Fibroblast of skin of back (primary cell): ENCODE measurements at places on chromosomes 4 and X.

DNA sequence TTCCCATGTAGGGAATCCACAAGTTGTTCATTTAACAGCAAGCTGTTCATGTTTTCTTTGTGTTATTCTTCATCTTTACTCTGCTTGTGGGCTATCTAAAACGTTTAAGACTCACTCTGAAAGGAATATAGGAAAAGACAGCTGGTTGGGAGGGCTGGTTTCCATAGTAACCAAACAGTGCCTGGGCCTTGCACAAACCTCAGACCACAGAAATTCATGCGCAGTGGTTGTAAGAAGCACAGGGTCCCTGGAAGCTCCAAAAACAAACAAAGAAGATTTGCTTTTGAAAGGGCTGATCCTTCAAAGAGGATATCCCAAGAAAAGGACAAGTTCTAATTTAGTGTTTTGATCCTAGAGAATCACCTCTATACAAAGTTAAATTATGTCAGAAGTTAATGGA is 7.8 kb downstream of the SERTM2 start:
- peak; percentile 74 for DNase-seq

DNA sequence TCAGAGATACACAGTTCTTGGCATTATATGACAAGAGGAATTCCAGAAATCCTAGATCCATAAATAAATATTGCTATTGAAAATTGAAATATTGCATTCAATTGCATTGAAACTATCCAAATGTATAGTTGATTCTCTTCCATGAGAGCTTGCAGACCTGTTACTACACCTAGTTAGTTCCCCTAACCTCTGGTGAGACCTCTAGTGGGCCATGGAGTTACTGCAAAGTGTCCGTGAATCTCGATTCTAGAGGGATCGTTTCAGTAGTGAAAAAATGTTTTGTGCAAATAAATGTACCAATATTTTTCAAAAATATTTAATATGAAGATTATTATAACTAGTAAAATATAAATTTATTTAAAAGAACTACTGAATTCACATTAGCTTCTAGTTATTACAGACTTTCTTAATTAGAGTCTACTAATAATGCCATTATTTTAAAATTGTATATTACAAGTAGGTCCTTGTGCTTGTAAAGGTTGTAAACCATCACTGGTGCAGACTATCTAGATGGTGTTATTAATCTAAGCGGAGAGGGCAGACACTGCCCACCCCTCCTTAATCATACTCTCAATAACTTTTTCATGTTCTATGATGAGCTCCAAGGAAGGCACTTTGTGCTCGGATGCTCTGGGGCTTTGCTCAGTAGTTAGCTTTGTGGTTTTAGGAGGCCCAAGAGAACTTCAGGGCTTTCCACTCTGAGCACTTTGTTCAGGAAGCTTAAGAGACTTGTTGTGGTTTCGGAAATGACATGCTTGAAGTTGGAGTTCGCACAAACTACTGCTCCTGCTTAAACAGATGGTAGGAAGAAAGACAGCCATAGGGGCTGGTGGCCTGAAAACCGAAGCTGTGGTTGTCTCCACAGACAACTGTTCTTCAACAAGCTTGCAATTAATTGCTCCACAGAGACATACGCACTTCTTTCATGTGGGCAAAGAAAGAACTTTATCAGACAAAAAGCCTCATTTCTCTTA is 42.8 kb downstream of the IL21 start:
- peak; percentile 44 for DNase-seq

DNA sequence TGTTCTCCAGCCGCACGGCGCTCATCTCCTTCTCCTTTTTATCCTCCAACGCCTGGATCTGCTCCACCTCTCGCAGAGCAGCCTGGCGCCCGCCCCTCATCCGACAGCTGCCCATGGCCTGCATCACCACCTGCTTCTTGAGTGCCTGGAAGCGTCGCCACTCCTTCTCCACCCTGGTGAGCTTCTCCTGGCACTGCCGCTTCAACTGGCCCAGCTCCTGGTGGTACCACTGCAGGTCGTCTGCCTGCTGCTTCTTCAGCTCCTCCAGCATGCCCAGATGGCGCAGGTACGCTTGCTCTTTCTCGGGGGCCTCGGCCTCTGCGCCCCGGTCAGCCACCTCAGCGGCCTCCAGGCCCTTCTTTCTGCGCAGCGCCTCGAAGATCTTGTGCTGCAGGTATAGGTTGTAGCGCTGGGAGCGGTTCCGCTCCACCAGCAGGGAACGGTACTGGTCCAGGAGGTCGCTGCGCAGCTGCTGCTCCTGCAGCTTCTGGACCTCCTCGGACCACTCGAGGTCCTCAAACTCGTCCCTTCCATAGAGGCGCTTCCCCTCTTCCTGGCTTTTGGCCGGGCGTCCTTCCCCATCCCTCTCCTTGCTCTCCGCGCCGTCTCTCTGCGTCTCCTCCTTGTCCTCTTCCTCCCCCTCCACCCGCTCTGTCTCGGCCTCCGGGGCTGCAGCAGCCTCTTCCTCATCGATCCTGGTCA is 1.2 kb upstream of the TADA2B start:
- DNase-seq = no peak

- peak; percentile 16 for DNase-seq
Measured at GRCh38 chrX:13473442-13474163, 95.8 kb upstream of the EGFL6 start.

- peak; percentile 11 for DNase-seq
Measured at GRCh38 chr4:170079981-170080380, 9.8 kb downstream of the AADAT start.

DNA sequence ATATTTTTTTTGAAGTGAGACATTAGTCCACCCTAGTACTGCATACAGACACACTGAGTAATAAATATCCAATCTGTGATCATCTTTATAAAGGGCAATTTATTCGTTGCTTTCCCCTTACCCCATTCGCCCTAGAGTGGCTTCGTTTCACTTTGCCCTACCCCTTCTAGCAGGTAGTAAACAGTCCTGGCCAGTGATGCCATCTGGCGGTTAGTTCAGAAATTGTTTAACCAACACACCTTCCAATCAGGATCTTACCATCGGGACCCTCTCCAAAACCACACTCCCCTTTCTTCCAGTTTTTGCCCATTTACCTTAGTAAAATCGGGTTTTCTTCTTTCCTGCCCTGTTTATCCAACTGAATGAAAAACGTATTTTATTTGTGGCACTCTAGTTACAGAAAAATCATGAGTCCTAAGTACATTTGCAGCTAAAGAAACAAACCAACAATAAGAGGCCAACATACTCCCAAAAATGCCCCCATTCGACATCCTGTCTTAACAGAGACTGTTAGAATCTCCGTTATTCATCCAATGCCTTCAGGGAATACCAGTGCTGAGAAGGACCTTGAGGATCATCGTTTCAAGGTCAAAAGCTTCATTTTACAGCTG is 2.2 kb downstream of the PPA2 start:
- DNase-seq = peak; percentile 69

- DNase-seq = no peak
Measured at GRCh38 chrX:40761762-40762161, 26.4 kb upstream of the MED14 start.

- peak; percentile 26 for DNase-seq
Measured at GRCh38 chr4:118400356-118400755, 47.6 kb upstream of the PRSS12 start.

- no peak for DNase-seq
Measured at GRCh38 chrX:108417257-108417656, 21.0 kb downstream of the COL4A6 start.

- DNase-seq = no peak
Measured at GRCh38 chrX:13220916-13221315, 98.9 kb downstream of the ATXN3L start.

DNA sequence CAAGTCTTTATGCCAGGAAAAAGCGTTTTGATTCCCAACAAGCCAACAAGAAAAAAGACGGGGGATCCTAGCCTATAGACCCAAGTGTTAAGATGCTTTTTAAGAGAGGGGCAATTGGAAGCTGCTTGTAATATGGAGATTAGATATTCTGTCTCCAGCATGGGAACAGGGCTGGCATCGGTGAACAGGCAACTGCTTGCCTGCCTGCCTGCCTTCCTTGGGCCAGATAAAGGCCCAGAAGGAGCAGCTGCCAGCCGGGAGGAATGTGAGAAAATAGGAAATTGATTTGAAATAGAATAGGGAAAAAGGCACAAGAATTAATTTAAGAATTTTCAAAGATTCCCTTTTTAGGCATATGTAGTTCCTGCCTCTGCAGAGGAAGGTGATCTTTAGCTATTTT is 192.2 kb downstream of the TENM3 start:
- no peak for DNase-seq

DNA sequence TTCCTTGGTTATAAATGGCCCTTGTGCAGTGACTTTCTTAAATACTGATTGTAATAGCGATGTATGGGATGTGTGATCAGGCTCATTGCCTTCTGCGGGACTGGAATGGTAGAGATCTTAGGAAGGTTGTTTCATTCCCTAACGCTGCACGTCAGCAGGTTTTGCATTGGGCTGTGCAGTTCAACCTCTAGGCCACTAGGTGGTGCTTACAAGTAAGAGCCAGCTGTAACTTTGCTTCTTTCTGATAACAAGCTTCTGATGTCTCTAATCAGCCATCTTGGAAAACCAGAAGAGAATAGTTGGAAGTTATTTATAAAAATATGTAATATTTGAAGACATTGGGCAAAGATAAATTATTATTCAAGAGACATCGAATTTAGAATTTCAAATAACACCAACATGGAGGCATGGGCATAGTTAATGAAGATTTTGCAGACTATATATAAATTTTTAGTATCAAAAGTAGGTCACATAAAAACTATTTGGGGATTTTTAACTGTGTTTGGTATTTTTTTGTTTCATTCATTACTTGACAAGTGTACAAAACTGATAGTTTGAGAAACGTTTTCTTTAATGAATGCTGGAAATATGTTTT is 339.7 kb upstream of the PCDH7 start:
- peak; percentile 52 for DNase-seq

DNA sequence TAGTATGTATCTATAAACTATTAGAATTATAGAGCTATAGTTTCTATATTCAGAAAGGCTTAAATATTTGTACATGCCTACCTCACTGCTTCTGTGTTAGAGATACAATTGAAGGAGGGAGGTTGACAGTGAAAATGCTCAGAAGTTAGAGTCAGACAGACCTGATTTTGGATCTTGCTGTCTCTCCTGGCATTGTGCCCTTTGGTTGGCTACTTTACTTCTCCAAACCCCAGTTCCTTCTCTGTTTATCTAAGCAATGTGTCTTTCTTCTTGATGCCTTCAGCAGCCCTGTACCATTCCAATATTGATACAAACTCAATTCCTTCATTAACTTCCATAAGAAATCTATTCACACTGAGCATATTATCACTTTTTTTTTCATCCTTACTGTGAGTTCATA is 28.7 kb downstream of the CCNG2 start:
- no peak for DNase-seq

DNA sequence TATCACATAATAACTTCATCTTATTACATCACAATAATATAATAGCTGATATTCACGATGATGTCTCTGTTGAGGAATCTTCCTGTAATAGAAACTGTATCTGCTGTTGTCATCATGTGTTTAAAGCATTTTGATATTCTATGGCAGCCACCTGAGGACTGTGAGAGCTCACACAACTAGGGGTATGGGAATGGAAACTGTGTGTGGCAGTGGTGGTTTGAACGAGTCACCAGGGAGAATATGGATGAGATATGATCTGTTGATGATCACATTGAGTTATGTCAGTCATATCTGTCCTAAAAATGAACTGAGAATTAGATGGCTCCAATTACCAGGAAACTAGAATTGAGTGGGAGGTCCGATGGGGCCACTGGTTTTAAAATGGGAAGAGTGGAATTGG is 169.6 kb downstream of the MID1IP1 start:
- DNase-seq = no peak

DNA sequence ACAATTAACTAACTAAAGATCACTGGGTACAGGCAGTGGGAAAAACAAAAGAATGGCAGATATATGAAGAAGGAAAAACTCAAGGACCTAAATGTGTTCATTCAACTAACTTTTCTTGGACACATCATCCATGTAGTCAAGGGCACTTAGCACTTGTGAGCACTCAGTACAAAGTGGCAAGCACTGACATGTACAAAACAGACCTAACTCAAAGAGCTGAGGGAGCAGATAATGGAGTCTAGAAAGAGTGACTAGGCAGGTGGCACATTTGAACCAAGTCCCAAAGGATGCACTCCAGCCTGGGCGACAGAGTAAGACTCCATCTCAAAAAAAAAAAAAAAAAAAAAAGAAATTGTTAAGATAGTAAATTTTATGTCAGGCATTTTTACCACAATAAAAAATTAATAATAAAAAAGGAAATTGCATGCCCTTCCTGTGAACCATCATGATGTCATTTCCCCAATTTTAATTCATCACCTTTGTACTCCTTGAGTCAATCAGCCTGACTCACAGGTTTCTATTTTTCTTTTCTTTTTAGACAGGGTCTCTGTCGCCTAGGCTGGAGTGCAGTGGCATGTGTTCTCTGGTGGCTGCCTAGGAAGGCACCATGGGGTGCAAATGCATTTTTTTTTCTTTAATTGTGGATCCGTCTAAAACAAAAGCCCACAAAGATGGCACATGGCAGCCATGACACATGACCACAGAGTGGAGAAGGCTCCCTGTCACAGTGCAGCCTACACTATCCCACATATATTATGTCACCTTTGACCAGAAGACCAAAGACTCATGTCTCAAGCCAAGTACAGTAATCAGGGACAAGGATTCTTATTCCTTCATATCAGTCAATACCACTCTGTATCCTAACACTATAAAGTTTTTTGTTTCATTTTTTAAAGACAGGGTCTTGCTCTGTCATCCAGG is 91.9 kb downstream of the CHST7 start:
- peak; percentile 30 for DNase-seq

- DNase-seq = peak; percentile 17
Measured at GRCh38 chr4:81472281-81473182, 825 bp upstream of the RASGEF1B start.

DNA sequence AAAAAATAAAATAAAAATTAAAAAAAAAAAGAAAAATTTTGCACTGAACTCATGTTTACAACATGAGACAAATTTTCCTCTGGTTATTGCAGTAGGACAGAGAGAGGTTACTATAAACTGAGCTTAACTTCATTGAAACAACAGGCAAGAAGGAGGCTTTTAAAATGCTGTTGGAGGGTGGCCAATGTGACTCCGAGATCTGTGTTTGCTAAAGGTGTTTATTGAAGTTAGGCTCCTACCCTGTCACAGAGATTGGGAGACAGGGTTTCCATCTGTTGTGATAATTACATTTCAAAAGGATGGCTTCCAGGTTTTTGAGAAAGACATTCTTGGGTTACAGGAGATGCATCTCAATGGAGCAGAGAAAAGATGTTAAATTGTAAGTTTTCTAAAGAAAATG is 370.5 kb upstream of the HS3ST1 start:
- DNase-seq = no peak

- DNase-seq = no peak
Measured at GRCh38 chrX:126551725-126552312, 795 bp downstream of the DCAF12L1 start.

DNA sequence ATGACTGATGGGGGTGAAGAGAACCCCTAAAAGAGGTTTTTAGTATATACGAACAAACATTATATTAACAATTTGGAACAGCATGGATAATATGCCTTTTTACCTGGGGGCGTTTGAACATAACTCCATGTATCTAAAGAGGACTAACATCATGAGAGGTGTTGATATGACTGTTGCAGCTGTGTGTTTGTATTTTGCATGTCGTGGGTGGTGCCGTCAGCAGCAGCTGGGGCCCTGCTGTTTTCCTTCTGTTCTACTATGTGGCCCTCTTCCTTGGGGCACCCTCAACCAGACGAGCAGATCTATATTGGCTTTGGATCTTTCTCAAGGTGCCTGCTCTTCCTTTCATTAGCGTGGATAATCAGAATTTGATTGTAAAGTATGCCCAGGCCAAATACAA is 11.2 kb downstream of the GBA3 start:
- DNase-seq = no peak

- DNase-seq = peak; percentile 60
Measured at GRCh38 chr4:172515266-172515879, 653.2 kb upstream of the GALNT7 start.
